ENCODE measurements at places on chromosomes 7 and 10. TPM values are rescaled to one million over a fixed set of nuclear protein-coding genes. Genes with fewer than 3 reads are reported as not detected.

The HIP1 gene
- 5.8 TPM for total RNA-seq

The TMEM26 gene
- not detected for total RNA-seq

The SPDYE9 gene
- not detected for total RNA-seq

The TMEM229A gene
- not detected for total RNA-seq

The NCF1 gene
- total RNA-seq = 0.57 TPM

The ANKRD30A gene
- total RNA-seq = not detected

The KCNIP2 gene
- 0.34 TPM for total RNA-seq

The SLC26A3 gene
- 0.14 TPM for total RNA-seq

The UCN3 gene
- not detected for total RNA-seq

The PVRIG gene
- total RNA-seq = not detected

The RNF32 gene
- total RNA-seq = 1.1 TPM

The C7orf25 gene
- 4.4 TPM for total RNA-seq

The ZFYVE27 gene
- total RNA-seq = 17.4 TPM

The NKX2-3 gene
- not detected for total RNA-seq

The MKLN1 gene
- total RNA-seq = 43.9 TPM

The PARP12 gene
- 17.4 TPM for total RNA-seq

The PRRT4 gene
- 0.21 TPM for total RNA-seq

The AGAP5 gene
- 3.7 TPM for total RNA-seq

The BPGM gene
- 17.1 TPM for total RNA-seq

The CALML3 gene
- total RNA-seq = 9.2 TPM

The TMEM130 gene
- not detected for total RNA-seq

The GPC2 gene
- 2.1 TPM for total RNA-seq

The NUTM2E gene
- total RNA-seq = 0.21 TPM

The SPDYE6 gene
- not detected for total RNA-seq

The SLC26A5 gene
- not detected for total RNA-seq

The MOGAT3 gene
- not detected for total RNA-seq

The OR2A5 gene
- not detected for total RNA-seq
